ENCODE measurements at places on chromosomes 12 and 14. TPM values are rescaled to one million over a fixed set of nuclear protein-coding genes. Genes with fewer than 3 reads are reported as not detected.

HVCN1 gene
- 0.53 TPM for total RNA-seq

OR6C76 gene
- not detected for total RNA-seq

BIN2 gene
- 0.08 TPM for total RNA-seq

HSPA2 gene
- 37.2 TPM for total RNA-seq

DNAJC22 gene
- 23.4 TPM for total RNA-seq

FIGNL2 gene
- total RNA-seq = 0.23 TPM

KSR2 gene
- total RNA-seq = 0.57 TPM

AKAP6 gene
- total RNA-seq = 0.30 TPM

CCDC177 gene
- not detected for total RNA-seq

PRIMA1 gene
- 0.44 TPM for total RNA-seq

USP15 gene
- total RNA-seq = 29.3 TPM

TOMM20L gene
- total RNA-seq = not detected

EML5 gene
- 0.43 TPM for total RNA-seq

NKX2-1 gene
- total RNA-seq = not detected

KIF5A gene
- total RNA-seq = 0.29 TPM

ZDHHC17 gene
- 14.2 TPM for total RNA-seq

KRT74 gene
- total RNA-seq = not detected

PLEKHD1 gene
- total RNA-seq = 0.03 TPM

SEL1L gene
- 15.7 TPM for total RNA-seq

BEGAIN gene
- 9.6 TPM for total RNA-seq

IL23A gene
- total RNA-seq = 0.22 TPM

TCHP gene
- total RNA-seq = 15.2 TPM

KLHL28 gene
- total RNA-seq = 6.8 TPM

POTEG gene
- not detected for total RNA-seq

REM2 gene
- total RNA-seq = 0.39 TPM

SMCO2 gene
- total RNA-seq = 0.17 TPM

SAMD15 gene
- total RNA-seq = 1.9 TPM

HCAR1 gene
- not detected for total RNA-seq

GPRC5D gene
- total RNA-seq = not detected

ANO2 gene
- not detected for total RNA-seq

ASCL1 gene
- total RNA-seq = not detected

GPR84 gene
- total RNA-seq = 0.15 TPM

CLEC4D gene
- total RNA-seq = not detected

TAMALIN gene
- total RNA-seq = 0.38 TPM

ST8SIA1 gene
- total RNA-seq = not detected

HOXC5 gene
- 0.82 TPM for total RNA-seq

TEDC1 gene
- total RNA-seq = 53.0 TPM

SYNDIG1L gene
- not detected for total RNA-seq

COX8C gene
- total RNA-seq = not detected

CIT gene
- total RNA-seq = 14.0 TPM

MYO1A gene
- total RNA-seq = 0.43 TPM

FGF6 gene
- not detected for total RNA-seq

DAD1 gene
- total RNA-seq = 371 TPM

HOXC4 gene
- 3.4 TPM for total RNA-seq

SPIC gene
- total RNA-seq = not detected

TAC3 gene
- not detected for total RNA-seq

RGS6 gene
- total RNA-seq = not detected

Data from A549 treated with Mapracorat at 1 μM for 4 hours (cell line).